ENCODE measurements at places on chromosomes 5 and 9. TPM values are rescaled to one million over a fixed set of nuclear protein-coding genes. Genes with fewer than 3 reads are reported as not detected.

Gene MUSK
- not detected for polyA plus RNA-seq

Gene TRAF1
- 2.2 TPM for polyA plus RNA-seq

Gene PCDHA4
- polyA plus RNA-seq = 9.1 TPM

Gene TESK1
- 27.2 TPM for polyA plus RNA-seq

Gene CER1
- polyA plus RNA-seq = not detected

Gene RGS3
- 78.2 TPM for polyA plus RNA-seq

Gene CD274
- not detected for polyA plus RNA-seq

Gene TRIP13
- 9.2 TPM for polyA plus RNA-seq

Gene SPINK4
- polyA plus RNA-seq = not detected

Gene HSD17B3
- polyA plus RNA-seq = 1.8 TPM

Gene NR5A1
- polyA plus RNA-seq = 0.13 TPM

Gene PTGES2
- 81.7 TPM for polyA plus RNA-seq

Gene CCDC183
- polyA plus RNA-seq = 32.1 TPM

Gene PIP5KL1
- polyA plus RNA-seq = 1.4 TPM

Gene WDR31
- polyA plus RNA-seq = 0.86 TPM

Gene CCDC171
- 2.2 TPM for polyA plus RNA-seq

Gene WDR38
- polyA plus RNA-seq = not detected

Gene TMEFF1
- 5.9 TPM for polyA plus RNA-seq

Gene HRCT1
- polyA plus RNA-seq = 0.72 TPM

Gene RNF180
- 3.0 TPM for polyA plus RNA-seq

Gene GPR150
- 1.0 TPM for polyA plus RNA-seq

Gene INSL6
- polyA plus RNA-seq = 0.41 TPM

Gene HAVCR1
- 1.7 TPM for polyA plus RNA-seq

Gene C5orf52
- not detected for polyA plus RNA-seq

Gene SH3RF2
- 34.1 TPM for polyA plus RNA-seq

Gene FAM169A
- 3.1 TPM for polyA plus RNA-seq

Gene TEX48
- polyA plus RNA-seq = not detected

Gene SPATA9
- polyA plus RNA-seq = 0.17 TPM

Gene CCDC107
- 39.5 TPM for polyA plus RNA-seq

Gene NKD2
- polyA plus RNA-seq = 9.1 TPM

Gene HTR4
- 0.29 TPM for polyA plus RNA-seq

Gene MELK
- polyA plus RNA-seq = 6.9 TPM

Gene LCN6
- not detected for polyA plus RNA-seq

Gene SCGB3A1
- not detected for polyA plus RNA-seq

Gene PKD2L2
- 0.11 TPM for polyA plus RNA-seq

Gene DOK3
- polyA plus RNA-seq = 2.6 TPM

Gene ITGA2
- polyA plus RNA-seq = 1.5 TPM

Gene DNAH5
- 0.17 TPM for polyA plus RNA-seq

Gene ALDH7A1
- 97.0 TPM for polyA plus RNA-seq

Gene NOXA1
- polyA plus RNA-seq = 13.9 TPM

Gene ALDH1B1
- polyA plus RNA-seq = 30.9 TPM

Gene PPP3R2
- polyA plus RNA-seq = not detected

Gene PCDHGC5
- 0.16 TPM for polyA plus RNA-seq

Gene ICE1
- polyA plus RNA-seq = 9.5 TPM

Gene PCDHGB2
- not detected for polyA plus RNA-seq

Gene POLR1E
- 8.4 TPM for polyA plus RNA-seq

Gene CAMK4
- polyA plus RNA-seq = 0.64 TPM

Gene SKP1
- 723 TPM for polyA plus RNA-seq

Gene SLC46A2
- polyA plus RNA-seq = not detected

Measured in hepatocyte (in vitro differentiated cells).